Naive B cell (primary cell): ENCODE measurements at places on chromosomes 5 and 9.
A peak's percentile ranks its signal among the peaks of the same experiment; 100 is the strongest.

DNA sequence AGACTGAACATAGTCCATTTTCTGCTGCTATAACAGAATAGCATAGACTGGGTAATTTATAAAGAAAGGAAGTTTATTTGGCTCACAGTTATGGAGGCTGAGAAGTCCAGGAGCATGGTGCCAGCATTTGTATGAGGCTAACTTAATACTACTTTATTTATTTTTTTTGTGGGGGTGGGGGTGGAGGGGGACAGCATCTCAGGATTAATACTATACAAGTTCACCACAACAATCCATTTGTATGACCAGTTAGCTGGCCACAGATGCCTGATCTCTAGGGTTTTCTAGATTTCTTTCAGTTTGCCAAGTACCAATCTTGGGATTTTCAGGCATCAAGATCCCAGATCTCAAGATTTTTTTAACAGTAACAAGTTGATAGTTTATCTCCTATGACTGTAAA lies 20.3 kb downstream of the ANGPTL2 start:
- DNase-seq = no peak

DNA sequence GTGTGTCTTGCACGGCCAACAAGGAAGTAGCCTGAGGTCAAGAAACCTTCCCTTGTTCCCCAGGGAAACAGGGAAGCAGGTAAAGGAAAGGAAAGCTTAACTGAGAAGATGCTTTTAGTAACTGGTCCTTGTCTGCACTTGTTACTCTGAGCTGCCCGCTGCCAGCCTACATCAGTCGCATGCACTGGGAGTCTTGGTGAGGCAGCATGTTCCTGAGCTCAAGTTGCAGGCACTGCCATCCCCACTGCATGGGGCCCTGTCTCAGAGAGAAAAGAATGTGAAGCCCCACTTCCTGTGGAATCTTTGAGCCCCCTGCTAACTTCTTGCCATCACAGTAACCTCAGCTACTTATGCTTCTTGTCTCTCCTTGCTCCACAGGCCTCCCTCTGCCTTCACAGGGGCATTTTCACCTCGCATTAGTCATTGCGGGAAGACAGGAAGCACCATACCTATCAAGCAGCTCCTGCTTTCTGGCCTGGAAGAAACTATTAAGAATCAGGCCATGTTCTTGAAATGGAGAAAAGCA lies 344.1 kb upstream of the ADAMTSL1 start:
- no peak for DNase-seq

DNA sequence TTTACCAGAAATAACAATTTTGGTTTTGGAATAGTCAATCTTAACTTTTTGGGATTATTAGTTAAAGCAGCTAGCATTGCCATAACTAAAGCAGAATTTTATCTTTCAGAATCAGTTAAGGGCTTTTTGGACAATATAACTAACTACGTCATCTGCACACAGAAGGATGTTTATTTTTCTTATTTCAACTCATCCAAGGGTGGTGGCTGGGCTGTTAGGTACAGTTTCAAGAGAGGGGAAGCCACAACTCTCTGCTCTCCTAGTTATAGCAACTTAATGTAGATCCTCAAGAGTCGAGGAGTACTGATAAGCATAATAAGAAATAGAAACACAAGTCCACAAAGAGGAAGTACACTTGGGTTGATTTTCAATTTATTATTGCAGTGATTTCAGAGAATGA lies 65.6 kb downstream of the ANKRD55 start:
- no peak for DNase-seq

- DNase-seq = no peak
Observed at GRCh38 chr9:15531380-15531779, 20.6 kb upstream of the PSIP1 start.

DNA sequence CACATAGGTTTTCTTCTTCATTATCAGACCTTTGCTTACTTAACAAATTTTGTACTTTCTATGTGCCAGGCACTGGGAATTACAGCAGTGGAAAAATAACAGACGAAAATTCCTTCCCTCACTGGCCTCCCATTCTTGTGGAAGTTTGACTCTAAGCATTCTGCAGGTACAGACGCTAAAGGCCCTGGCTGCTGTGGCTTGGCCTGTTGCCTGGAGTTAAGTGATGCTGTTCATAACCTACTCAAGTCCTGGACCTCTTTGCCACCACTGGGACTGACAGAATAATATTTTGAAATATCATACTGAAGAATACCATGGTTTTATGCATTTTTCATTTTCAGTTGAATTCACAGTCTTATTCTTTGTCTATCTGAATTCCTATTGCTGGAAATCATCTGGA lies 97.3 kb upstream of the SPATA31C2 start:
- no peak for DNase-seq

DNA sequence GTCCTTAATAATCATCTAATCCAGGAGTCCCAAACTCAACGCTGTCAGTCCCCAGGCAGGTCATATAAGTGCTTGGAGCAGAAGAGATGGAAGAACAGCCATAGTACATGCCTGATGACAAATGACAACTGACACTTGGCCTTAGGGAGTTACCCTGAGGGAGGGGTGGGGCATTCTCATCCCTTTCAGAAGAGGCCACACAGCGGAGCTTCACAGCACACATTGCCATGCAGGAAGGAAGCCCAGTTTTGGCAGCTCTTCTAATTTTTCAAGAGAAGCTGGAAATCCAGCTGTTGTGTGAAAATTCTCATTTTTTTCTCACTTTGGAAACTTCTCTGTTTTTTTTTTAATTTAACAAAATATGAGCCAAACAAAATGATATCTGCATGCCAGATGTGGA lies 89.0 kb downstream of the ASTN2 start:
- no peak for DNase-seq

- DNase-seq = no peak
Observed at GRCh38 chr5:50710838-50711237, 44.4 kb downstream of the PARP8 start.

DNA sequence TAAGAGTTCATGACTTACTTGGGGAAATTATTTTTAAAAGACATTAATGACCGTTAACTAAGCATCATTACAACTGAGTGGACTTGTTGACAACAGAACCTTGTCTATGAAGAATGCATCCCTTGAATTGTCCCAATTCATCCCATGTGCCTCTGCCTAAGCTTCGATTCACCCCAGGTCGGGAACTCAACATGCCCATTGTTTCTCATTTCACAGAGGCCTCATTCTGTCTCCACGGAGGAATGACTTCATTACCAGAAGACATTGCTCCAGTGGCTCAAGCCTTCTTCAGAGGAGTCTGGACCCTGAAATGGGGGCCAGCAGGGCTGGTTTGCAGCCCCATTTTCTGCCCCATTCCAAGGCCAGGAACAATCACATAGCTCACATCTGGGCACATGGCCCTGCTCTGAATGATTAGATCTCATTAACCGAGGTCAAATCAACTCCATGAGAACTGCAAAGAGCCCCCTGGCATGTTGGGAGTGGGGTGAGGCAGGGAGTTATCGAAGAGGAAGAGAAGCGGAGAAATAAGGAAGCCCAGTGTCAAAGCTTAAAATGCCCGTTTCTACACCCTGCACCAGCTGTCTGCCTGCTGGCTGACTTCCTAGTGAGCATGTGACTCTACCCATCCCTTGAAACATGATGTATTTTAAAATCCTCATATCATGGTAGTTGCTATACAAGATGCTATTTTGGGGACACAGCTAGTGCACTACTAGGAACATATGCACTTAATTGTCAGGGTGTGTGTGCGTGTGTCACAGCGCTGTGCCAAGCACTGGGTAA lies 137.3 kb downstream of the LHFPL2 start:
- DNase-seq = peak; percentile 2

- DNase-seq = no peak
Observed at GRCh38 chr5:139181322-139181730, 16.8 kb downstream of the SIL1 start.

- no peak for DNase-seq
Observed at GRCh38 chr5:178595150-178595549, 5.0 kb upstream of the COL23A1 start.

- DNase-seq = no peak
Observed at GRCh38 chr9:87840134-87840533, 42.5 kb upstream of the SPATA31E1 start.

GRCh38 chr5:131550606-131551005 lies 84.4 kb downstream of the RAPGEF6 start:
- no peak for DNase-seq

DNA sequence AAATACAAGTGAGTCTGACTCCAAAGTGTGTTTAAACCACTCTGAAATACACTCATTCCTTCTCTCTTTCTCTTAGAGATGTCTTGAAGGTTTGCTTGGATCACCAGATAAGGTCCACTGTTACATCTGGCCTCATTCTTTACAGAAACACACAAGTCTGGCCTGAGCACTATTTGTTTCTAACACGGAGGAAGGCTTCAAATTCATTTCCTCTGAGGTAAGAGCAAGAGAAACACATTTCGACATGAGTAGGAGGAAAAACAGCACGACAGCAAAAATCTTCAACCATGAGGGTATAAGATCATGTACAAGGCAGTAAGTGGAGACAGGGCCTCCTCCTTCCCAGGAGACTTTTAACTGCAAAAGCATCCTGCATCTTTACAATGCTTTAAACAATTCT lies 8.0 kb downstream of the SIL1 start:
- no peak for DNase-seq

DNA sequence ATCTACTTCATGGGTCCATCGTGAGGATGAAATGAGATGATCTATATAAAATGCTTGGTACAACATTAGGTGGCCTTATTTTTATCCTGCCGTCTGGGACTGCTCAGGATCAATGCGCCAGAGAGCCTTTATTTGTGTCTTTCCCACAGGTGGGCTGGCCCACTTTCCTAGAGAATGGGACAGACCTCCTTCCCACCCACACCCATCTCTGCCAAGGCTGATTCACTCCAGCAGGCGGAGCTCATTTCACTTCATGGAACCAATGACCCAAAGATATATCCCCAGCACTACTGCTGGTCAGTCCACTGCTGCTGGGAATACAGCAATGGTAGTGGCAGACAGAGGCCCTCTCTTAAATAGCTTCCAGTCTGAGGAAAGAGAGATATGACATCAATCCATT lies 35.7 kb downstream of the TGFBI start:
- no peak for DNase-seq

DNA sequence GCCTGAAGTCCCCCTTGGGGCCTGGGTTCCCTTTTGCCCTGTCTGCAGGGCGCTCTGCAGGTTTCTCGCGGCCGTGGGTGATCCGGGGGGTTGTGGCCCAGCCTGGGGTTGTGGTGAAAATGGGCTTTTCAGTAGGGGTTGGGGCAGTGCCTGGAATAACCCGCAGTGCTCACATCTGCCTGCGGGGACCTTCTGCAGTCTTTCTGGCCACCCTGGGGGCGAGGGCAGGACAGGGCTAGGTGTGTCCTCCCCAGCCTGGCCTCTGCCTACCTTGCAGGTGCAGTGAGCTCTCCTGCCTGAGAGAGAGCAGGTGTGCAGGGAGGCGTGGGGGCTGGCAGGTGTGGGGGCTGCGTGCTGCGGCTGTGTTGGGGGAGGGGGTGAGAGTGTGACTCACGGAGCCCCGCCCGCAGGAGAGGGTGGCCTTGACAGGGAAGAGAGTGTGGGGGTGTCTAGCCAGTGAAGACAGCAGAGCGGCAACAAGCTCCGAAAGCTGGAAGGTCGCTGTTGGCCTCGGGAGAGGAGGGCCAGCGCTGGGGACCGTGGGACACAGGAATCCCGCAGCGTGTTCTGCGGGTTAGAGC lies 131.4 kb downstream of the MRPL36 start:
- no peak for DNase-seq

DNA sequence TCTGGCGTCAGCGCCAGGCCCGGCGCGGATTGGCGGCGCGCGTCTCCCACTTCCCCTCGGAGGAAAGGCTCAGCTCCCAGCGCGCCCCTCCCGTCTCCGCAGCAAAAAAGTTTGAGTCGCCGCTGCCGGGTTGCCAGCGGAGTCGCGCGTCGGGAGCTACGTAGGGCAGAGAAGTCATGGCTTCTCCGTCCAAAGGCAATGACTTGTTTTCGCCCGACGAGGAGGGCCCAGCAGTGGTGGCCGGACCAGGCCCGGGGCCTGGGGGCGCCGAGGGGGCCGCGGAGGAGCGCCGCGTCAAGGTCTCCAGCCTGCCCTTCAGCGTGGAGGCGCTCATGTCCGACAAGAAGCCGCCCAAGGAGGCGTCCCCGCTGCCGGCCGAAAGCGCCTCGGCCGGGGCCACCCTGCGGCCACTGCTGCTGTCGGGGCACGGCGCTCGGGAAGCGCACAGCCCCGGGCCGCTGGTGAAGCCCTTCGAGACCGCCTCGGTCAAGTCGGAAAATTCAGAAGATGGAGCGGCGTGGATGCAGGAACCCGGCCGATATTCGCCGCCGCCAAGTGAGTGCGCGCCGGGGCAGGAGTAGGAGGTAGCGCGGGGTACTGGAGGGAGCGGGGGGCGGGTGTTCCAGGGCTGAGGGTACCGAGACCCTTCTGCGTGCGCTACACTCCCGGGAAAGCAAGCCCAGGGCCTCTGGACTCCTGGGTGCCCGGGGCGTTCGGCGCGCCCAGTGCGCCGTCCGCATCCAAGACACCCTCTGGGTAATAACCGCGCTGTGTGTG lies at the start of gene MSX2:
MSX2 (plus strand) TSS at position 99 of the 777 bp plus-strand sequence; CDS start at position 177, 78 bp downstream.
- no peak for DNase-seq

- DNase-seq = no peak
Observed at GRCh38 chr9:36903541-36904435, 130.3 kb downstream of the PAX5 start.

- DNase-seq = no peak
Observed at GRCh38 chr5:89280103-89281037, 397.4 kb upstream of the MEF2C start.

DNA sequence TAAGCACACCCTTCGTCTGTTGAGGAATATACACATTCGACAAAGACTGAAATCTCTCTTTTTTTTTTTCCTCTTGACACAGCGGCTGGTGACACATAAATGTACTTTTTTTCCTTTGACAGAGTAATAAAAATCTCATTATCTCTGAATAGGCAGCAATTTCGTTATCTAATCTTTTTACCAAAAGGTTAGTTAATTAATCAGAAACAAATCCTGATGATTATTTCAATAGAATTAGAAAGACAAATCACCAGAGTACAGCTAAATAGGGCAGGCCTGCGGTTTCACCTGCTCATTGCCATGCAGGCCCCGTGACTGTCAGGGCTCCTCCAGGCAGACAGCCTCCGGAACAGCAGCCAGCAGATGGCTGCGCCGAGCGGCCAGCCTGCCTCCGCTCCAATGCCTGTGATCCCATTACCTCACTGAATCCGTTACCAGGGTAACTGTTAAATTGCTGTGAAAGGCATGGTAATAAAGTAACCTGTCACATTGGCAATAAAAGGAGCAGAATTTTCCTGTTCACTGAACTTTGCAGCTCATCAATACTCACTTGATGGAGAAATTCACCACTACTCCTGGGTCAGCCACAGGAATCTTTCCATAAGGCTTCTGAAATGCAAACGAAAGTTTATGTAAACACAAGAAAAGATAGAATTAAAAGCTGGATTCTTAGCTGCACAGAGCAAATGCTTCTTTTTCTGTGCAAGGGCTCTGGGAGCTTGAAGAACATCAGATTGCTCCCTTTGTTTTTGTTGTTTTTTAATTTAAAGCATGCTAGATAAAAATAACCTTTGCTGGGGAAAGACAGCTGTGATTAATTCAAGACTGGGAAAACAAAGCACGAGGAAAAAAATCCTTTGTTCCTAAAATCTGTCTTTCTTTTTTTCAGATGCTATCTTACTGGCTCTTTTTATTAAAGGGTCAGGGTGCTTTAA lies 666.4 kb upstream of the ZNF608 start:
- peak; percentile 47 for DNase-seq
